ENCODE measurements at places on chromosomes 13 and 19.

GRCh38 chr19:5355076-5355475 is 14.5 kb upstream of the PTPRS start:
- no peak for DNase-seq

GRCh38 chr19:1490311-1491113 is at the start of gene PCSK4:
PCSK4 (minus strand) TSS chr19:1490350; CDS start chr19:1490346, 4 bp downstream.
- DNase-seq: peak; percentile 96

GRCh38 chr19:4653793-4654436 is 14.6 kb downstream of the TNFAIP8L1 start:
- no peak for DNase-seq

DNA sequence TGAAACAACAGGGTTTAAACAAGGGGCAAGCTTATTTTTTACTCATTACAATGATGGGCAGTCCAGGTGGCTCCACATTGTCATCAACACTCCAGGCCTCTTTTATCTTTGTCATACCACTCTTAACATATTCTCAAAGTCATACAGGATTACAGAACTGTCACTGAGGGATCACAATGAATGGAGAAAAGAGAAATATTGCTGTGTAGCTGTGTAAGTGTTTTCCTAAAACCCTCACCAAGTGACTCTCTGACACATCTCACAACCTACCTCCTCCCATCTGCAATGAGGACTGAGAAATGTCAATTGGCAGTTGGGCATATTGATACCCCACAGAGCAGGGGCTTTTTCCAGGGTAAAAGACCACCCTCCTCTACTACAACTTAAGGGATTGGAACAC is 562.1 kb downstream of the TBC1D4 start:
- no peak for DNase-seq

DNA sequence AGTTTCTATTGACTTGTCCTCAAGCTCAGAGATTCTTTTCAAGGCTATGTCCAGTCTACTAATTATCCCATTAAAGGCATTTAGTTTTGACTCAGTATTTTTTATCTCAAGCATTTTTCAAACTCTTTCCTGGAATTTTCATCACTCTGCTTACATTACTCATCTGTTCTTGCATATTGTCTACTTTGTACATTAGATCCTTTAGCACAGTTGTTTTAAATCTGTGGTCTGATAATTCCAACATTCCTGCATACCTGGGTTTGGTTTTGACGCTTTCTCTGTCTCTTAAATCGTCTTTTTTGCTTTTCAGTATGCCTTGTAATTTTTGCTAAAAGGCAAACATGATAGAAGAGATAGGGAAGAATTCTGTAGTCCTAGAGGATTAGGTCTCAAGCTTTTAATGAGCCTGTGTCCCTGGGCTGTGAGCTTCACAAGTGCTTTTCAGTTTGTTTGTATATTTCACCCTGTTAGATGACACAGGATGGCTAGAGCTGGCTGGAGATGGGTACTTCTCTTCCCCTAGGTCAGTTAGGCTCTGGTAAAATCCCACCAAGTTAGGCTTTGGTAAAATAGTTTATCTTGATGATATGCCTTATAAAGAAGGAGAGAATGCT is 46.1 kb upstream of the GPC6 start:
- no peak for DNase-seq

GRCh38 chr19:35533822-35534392 is 651 bp downstream of the GAPDHS start:
- DNase-seq: no peak

DNA sequence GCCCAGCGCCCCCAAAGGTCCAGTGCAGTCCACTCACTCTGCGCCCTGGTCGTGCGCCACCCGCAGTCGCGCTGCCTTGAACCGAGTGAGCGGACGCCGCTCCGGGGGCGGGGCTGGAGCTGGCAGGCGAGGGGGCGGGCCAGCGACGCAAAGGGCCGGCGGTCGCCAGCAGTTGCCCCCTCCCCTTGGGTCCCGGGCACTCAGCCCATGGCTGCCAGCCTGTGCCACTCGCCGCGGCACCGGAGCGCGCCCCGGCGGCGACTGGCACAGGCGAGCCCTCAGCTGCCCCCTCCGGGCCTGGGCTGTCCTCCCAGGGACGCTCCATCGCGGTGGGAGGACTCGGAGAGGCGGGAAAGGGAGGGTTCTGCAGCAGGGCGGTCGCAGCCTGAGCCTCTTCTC is at the start of gene S1PR5:
TSS of gene S1PR5 (minus strand) at position 87 of the 399 bp plus-strand sequence. CDS start 2,436 bp downstream, outside the sequence.
- no peak for DNase-seq
